Fibroblast of skin of left quadriceps (primary cell): ENCODE measurements at places on chromosomes 3 and 15.
A peak's percentile ranks its signal among the peaks of the same experiment; 100 is the strongest.

DNA sequence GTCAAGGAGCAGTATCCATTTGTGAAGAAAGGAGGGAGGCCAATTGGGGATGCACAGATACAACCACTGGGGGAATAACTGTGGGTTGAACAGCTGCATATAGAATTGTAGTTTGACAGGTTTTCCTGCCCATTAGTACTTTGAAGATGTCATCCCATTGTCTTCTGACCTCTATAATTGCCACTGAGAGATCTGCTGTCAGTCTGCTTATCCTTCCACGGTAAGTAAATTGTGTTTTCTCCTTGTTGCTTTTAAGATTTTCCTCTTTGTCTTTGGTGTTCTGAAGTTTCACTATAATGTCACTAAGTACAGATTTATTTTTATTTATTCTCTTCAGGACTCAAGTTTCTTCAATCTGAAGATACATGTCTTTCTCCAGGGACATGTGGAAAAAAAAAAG is 56.6 kb downstream of the MOBP start:
- no peak for DNase-seq

DNA sequence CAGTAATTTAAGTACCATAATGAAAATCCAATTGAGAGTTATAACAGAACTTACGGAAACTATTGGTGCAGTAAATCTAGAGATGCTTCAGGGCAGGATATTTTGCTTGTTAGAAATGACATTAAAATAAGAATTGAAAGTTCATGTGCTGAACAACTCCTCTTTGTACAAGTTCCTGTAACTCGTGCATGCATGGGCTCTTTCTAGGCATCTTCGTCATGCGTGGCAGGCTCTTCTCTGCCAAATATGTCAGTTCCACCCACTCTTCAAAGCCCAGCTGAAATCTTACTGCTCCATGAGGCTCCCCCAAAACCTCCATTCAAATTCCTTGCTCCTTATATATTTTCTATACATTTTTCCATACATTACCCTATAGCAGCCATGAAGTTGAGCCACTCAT is 48.7 kb downstream of the FBN1 start:
- no peak for DNase-seq

- DNase-seq, result no peak
Observed at GRCh38 chr15:77819851-77820728, 187.4 kb upstream of the LINGO1 start.

DNA sequence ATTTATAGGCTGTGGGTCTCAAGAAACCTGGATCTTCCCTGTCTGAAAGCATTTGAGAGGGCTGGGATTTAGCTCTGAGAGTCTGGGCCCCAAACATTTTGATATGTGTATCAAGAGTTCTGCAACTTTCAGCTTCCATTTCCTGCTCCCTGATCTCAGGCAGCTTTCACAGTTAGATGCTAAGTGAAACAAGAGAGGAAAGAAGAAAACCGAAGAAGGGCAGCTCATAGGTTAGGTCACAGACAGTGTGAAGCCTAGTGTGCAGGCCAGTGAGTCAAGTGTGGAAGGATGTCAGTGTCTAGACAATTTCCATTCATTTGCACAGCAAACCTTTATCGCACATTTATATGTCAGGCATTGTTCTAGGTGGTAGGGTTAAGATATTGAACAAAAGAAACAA is 173.6 kb upstream of the PROK2 start:
- DNase-seq, result no peak

GRCh38 chr3:142274908-142275307 is 49.5 kb upstream of the GK5 start:
- no peak for DNase-seq

GRCh38 chr3:189947948-189948723 is 172.6 kb downstream of the P3H2 start:
- DNase-seq, result peak; percentile 32

GRCh38 chr3:124504332-124505059 is 225.8 kb upstream of the UMPS start:
- peak; percentile 42 for DNase-seq

GRCh38 chr3:151798466-151798865 is 15.4 kb upstream of the AADAC start:
- peak; percentile 27 for DNase-seq

GRCh38 chr3:114519415-114519814 is 225.6 kb downstream of the TIGIT start:
- peak; percentile 9 for DNase-seq

- DNase-seq, result no peak
Observed at GRCh38 chr3:101099791-101100190, 106.6 kb upstream of the ABI3BP start.

- no peak for DNase-seq
Observed at GRCh38 chr15:40329804-40330203, 6.3 kb downstream of the INAFM2 start.

DNA sequence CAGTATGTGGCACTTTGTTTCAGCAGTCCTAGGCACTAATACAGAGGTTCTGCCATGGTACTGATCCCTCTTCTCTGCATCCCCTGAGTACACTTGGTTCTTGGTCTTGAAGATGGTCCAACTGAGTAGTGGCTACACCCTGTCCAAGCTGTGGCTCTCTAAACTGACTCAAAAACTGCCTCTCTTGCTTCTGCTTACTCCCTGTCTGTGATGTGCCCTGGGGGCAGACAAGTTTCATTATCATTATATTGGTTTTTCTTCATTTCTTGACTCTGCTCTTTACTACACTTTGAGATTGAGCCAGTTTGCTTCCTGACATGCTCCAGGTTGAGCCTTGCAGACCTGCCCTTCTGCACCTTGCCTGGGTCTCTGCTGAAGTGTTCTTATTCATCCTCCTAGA is 18.9 kb upstream of the ST3GAL6 start:
- no peak for DNase-seq

DNA sequence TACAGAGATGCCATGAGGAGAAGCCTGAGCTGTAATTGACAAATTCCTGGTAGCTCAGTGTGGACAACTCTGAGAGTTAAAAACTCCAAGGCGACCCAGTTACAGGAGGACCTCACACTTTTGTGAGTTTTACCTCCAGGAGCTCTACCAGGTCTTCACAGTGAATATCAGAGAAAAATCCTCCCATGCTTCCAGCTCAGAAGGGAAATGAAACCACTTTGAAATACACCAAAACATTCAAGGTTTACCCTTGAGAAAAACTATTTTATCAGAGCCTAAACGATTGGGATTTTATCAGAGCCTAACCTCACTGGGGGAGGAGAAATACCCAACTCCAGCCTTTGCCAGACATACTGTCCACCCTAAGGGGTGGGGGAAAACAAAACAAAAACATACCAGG is 52.4 kb downstream of the MCCC1 start:
- no peak for DNase-seq

DNA sequence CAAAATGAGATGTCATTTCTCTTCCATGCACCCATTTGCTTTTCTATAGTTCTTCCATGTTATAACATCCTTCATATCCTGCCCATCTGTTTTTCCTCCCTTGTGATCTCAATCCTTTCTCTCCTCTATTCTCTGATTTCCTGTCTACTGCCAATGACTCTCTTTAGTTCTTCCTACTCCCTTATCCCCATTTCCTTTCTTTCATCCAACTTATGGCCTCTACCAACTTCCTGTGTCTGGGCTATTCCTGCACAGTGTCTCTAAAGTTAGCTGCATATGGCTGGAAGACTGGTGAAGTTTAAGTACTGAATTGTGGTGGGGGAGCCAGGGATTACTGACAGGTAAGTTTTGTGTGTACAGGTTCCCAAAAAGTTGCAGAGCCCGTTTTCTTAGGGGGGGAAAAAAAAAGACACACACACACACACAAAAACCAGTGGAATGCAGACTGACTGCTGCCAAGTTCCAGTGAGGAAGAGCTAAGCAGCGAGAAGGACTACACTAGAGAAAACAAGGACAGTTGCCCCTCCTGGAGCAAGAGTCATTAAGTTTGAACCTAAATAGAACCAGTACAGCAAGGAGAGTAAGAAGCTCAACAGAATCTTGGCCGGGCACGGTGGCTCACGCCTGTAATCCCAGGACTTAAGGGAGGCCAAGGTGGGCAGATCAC is 28.8 kb downstream of the XRN1 start:
- DNase-seq, result no peak

DNA sequence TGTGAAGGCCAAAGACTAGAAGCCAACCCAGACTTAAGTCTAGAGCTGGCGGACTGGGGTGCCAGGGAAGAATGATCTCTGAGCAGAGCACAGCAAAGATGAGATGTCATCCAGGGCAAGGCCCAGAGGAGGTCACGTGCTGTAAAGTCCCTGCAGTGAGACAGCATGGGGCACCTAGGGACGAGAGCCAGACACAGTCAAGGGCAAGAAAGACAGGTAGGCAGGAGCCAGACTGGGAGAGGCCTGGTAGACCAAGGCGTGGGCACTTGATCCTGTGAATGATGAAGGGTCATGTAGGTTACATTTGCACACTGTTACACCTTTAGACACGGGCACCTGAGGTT is 379.7 kb upstream of the PROK2 start:
- DNase-seq, result no peak

GRCh38 chr15:74815121-74815934 is 2.7 kb downstream of the LMAN1L start:
- no peak for DNase-seq

- peak; percentile 81 for DNase-seq
Observed at GRCh38 chr3:15982667-15983196, 185.0 kb upstream of the ANKRD28 start.

DNA sequence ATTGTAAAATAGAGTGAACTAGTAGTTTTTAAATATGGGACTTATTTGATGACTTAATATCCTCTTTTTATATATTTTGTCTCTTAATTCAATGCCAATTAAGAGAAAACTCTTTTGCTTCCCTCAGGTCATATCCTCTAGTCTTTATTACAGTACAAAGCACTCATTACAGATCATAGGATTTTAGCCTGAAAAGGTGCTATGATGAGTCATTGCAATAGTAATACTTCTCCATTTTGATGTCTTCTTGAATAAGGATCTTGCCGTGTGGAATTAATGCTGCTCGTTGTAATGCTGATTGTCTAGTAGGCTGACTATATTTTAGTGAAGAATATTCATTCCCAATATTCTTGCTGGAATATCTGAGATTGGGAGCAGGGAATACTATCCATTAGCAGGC is 612.2 kb upstream of the GOLIM4 start:
- no peak for DNase-seq

DNA sequence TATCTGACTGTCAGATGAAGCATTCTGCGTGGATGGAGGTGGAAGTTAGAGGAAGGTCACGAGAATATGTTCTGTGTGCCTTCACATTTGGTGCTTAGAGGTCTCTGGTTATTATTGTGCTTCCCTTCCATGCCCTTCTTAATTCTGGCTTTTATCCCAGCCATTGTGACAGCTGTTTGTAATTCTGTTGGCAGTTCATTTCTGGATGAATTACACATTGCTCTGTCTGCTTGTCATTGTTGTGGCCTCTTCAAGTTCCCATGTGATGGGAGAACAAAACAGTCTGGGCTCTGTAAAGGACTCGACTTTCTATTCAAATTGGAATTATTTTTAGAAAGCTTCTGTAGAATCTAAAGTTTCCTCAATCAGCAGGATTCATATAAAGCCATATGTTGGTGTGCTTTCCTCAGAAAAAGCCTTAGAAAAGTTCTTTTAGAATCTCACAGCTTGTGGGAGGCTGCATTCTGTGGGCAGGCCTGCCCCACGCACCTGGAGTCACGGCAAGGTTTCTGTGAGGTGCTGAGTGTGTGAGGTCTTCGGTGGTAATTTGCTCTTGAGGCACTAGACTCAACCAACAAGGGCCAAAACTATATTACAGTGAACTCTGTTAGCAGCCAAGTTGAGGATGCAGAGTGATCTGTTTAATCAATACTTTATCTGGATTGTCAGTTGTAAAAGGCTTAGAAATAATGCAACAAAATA is 397.4 kb upstream of the AZI2 start:
- no peak for DNase-seq

GRCh38 chr3:8128686-8129085 is 372.9 kb upstream of the LMCD1 start:
- no peak for DNase-seq

DNA sequence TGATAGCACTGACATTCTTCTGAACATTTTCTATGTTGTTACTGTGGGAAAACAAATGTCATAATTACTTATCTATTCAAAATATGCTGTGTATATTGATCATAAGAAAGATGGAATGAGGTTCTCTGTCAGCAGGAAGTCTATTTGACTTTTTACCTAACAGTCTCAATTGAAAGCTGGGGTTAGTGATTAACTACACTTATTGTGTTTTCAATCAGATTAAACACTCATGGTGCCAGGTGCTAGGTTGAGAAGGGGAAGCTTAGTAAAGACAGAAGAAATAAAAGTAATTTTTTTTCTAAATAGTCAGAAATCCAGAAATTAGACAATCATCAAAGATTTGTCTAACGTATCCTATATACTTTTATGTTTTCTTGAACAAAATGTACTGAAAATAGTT is 281.0 kb upstream of the NR2E3 start:
- DNase-seq, result no peak

- DNase-seq, result no peak
Observed at GRCh38 chr3:127072971-127073783, 90.3 kb downstream of the PLXNA1 start.

DNA sequence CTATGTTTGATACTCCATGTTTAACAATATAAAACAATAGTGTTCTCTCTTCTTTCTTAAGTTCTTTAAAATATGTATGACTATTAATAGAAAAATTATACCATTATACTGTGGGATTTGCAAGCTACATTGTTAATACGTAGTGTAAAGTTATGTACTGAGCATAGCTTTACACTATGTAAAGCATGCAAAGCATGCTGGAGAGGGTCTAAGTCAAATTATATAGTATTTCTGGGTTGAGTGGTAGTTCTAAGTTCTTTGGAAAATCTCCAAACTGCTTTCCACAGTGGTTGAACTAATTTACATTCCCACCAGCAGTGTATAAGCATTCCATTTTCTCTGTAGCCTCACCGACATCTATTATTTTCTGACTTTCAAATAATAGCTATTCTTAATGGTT is 253.0 kb downstream of the RAP2B start:
- peak; percentile 23 for DNase-seq

DNA sequence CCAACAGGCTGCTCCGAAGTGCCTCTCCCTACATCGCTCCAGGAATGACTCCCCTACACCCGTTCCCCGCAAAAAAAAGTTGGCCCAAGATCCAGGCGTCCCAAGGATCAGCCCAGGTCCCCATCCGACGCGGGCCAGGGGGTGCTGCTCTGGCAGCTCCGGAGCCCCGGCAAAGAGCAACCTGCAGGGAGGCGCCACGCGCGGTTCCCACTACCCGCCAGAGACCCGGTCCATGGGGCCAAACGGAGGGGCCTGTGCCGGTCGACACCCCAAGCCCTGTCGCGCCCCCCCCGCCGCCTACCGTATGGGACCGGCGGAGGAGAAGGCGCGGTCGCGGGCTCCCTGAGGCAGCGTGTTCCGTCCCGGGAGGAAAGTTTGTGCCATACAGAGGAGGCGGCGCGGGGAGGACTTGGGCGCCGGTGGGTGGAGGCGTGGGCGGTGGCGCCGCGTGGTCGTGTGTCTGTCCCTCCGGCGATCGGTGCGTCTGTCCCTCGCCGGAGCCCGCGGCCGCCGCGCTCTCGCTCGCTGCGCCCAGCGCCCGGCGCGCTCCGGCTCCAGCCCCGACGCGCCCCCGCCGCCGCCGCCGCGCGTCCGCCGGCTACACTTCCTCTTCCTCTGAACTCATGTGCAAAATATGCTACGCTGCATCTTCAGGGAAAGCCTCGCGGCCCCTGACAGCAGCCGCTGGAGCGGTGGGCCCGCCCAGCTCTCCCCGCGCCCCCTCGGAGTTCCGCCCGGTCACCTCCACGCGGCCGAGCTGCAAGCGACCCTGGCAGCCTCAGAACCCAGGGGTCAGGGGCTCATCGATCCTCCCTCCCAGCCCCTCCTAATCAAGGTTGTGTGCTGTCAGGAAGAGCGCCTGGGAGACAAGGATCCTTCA is at the start of gene RFTN1:
Gene RFTN1, minus strand, starts transcription at position 559 of the 880 bp plus-strand sequence. CDS start 19,830 bp downstream, outside the sequence.
- DNase-seq, result peak; percentile 41
